DMS153 (cell line): ENCODE measurements at places on chromosomes 7 and 10.
A peak's percentile ranks its signal among the peaks of the same experiment; 100 is the strongest.

GRCh38 chr10:78857193-78857592 is 211.6 kb upstream of the ZMIZ1 start:
- DNase-seq: no peak

DNA sequence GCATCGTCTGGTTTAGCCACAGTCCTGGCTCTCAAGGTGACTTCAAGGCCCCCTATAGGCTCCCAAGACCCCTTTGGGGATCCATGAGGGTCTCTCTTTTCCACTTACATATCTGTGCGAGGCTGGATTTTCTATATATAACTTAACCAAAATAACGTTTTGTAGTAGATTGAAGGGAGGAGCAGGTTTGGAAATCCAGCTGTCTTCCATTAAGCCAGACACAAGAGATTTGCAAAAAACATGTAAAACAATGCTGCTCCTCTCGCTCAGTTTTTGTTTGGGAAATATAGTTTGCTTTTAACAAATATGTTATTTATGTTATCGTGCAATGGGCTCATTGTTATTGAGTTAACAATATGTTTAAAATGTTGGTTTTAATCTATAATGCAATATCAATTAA is 811.2 kb downstream of the TYW1 start:
- DNase-seq: no peak

DNA sequence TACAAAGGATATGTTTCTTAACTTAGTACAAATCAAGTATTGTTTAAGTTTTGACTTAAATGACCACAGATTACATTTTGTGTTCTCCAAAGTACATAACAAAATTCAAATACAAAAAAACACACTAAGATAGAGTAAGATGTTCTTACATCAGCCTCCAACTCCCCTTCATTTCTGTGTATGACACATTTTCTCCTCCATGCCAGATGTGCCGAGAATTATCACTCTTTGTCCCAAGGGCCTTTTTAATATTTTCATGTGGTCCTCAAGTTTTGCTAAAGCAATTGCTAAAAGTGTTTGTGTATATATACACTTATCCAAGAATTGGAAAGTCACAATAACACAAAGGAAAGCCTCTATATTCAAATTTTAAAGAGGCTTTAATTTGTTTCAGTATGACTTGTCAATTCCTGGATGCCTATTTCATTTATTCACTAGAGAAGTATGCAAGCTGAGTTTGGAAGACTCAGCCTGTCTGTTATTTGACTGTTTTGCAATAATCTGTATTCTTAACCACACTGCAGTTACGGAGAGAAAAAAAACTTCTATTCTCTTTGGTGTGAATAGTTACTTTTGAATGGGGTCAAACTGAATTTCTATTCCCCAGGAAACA is 586.4 kb upstream of the SEMA3D start:
- no peak for DNase-seq

DNA sequence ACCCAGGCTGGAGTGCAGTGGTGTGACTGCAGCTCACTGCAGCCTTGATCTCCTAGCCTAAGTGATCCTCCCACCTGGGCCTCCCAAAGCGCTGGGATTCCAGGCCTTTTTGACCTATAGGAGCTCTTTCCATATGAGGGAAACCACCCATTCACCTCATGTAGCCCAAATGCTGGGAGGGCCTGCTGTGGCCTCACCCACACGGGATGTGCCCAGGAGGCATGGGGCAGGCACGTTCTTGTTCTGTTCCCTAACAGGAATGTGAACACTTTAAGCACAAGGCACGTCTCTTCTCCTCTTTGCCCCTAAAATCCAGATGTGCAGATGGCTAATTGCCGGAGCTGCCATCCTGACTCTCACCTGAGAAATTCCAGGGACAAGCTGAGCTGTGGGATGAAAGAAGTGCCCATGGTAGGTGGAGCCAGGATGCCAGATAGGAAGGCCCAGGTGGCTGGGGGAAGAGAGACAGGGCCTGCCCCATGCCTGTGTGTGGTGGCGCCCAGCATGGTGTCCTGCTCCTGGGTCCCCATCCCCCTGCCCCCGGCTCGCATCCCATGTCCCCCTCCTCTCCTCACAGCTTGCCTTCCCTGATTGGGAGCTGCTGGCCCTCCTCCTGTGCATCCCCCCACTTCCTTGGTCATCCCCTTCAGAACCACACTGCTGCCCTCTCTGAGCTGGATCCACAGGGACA is 17.3 kb downstream of the CAMK2B start:
- DNase-seq: no peak

DNA sequence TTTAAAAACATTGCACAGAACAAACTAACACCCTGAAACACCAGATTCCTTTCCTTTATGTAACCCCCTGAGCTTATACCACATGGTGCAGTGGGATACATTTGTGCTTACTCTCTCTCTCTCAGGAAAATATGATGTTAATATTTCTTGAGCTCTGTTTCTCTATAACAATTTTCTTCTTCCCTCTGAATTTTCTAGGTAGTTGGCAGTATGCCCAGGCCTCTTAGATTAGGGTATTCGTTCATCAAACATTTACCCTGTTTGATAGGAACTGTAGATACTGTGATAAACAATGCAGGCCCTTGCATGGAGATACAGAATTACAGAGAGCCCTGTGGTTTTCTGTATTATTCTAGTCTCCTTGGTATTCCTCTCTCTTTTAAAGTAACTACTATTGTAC is 567.8 kb downstream of the IPMK start:
- peak; percentile 52 for DNase-seq

GRCh38 chr7:80997841-80998240 is 79.0 kb upstream of the SEMA3C start:
- no peak for DNase-seq

GRCh38 chr7:26306790-26307189 is 15.1 kb downstream of the SNX10 start:
- no peak for DNase-seq

DNA sequence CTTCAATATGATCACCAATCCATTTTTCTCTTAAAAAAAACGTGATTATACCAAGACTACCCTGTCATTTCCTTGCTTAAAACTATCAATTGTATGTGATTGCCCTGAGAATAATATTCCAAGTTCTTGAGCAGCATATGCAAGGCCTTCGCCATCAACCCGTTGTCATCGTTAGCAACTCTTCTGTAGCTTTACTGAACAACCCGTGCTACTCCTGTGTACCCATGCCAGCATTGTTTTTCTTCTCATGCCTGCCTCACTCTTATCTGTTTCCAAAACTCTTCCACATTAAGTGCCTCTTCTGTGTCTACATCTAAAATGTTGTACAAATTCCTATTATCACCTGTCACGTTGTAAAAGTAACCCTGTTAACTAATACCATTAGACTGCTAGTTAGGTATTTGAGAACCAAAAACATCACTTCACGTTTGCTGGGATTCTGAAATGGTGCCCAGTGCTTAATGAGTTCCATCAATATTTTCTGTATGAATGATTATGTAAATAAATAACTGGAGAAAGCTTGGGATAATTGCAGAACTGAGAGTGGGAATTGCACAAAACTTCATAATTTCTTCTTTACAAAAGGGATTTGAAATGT is 10.5 kb downstream of the CAV2 start:
- DNase-seq: no peak

DNA sequence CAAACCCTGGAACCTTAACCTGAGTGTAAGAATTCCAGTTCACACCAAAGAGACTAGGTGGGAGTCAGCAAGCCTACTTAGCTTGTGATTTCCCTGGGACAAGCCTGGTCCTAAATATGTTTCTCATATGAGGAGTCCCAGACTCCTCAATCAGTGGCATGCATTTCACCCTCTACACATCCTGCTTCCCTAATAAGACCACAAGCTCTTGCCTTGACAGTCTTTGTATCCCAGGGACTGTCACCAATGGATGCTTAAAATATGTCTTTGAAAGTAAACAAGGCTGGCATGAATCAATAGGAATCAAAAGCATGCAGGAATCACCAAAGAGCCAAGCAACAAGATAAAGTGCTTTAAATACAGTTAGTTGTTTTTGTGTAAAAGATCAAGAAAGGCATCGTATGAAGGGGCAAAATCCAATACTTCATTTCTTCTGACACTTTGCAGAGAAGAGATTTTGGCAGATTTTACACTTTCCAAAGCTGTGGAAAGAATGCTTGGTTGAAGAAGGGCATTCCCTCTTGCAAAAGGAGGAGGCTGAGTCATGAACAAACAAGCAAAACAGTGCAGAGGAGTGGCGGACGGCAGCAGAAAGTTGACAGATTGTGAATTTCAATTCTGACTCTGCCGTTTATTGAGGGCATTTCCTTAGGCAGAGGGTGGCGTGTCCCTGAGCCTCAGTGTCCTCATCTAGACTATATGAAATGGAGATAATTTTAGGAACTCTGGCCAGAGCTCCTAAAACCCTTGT is 8.5 kb upstream of the NFE2L3 start:
- no peak for DNase-seq

GRCh38 chr10:5890452-5890915 is 441 bp downstream of the FBH1 start:
- DNase-seq: no peak

DNA sequence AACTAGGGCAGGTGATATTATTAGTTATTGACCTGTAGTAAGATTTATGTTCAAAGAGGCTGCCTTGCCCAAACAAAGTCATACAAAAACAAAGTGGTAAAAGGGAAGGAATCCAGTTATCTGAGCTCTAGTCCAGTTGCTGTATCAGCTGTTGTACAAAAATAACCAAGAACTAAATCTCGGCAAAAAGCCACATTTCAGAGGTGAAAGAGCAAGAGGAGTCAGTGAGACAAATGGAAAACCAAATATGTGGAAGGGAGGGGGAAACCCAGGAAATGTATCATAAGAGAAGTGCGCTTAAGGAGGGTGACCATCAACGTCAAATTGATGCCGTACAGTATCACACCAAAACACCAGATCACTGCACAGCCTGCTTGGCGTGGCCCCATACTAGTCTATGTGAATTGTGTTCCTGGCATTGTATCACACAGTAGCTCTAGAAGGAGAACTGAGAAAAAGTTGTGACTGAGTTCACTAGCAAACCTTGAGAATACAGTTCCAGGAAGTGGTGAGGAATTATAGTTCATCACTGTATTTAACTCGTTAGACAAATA is 6.4 kb downstream of the AGBL3 start:
- no peak for DNase-seq

DNA sequence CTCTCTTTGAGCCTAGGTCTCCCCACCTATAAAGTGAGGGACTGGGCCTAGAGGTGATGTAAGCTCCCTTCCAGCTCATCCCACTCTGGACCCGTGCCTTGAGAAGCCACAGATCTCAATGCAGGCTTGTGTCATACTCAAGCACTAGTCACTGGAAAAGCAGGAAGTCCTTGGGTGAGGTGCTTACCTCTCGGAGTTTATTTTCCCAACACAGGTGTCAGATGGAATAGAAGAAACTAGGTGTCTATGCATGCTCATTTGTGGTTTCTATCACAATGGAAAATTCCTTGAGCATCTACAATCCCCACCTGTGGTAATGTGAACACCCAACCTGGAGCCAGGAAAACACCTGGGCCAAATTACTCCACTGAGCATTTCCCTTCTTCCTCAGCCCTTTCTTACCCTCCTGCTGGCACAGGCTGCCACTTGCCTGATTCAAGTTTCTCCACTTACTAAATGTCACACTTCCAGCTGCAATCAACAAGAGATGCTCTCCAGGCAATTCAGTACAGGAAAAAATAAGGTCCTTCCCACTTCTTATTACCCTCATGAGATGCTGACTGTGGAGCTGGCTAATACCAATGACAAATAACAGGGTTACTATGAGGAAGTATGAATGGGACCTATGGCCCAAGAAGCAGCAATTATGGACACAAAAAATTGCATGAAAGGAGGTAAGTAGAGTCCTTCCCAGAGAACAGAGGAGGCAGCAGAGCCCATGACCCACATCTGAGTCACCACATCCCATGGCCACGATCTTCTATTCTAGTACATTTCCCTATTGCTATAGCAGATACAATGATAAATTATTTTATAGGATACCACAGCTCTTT is 13.1 kb downstream of the LSM5 start:
- DNase-seq: no peak

DNA sequence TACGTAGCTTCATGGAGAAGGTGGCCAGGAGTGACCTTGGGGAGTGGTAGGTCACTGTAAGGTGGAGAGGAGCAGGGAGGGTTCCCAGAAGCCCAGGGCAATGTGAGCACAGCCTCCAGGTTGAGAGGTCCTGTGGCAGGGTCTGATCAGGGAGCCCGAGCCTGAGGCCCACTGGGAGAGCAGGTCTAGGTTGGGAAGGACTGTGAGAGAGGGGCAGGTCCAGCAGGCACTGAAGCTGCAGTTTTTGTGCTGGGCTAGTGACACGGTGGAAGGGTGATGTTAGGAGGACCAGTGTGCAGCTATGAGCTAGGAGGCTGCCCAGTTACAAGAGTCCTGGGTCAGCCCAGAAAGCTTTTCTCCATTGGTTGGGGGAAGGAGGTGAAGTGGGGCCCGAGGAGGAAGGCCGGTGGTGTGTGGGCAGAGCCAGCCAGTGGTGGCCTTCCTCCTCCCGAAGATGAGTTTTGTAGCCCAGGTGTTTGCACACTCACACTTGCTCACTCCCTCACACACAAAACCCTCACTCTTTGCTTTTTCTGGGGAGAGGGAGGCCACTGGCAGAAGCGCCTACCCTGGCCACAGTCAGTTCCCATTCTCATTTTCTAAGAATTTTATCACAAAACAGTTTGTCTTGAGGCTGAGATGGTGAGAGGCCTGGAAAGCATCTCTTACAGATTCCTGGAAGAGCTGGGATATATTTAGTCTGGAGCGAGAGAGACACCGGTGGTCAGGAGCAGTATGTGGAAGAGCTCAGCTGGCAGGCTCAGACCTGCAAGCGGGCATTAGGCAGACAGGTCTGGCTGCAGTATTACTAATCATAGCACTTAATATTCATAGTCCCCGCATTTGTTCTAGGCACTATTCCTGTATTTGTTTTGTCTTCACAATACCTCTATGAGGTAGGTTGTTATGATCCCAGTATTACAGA is 57.1 kb downstream of the ZNF467 start:
- DNase-seq: no peak

GRCh38 chr10:126092366-126093215 is 196.2 kb downstream of the FANK1 start:
- DNase-seq: no peak

- DNase-seq: no peak
These were observed 382.1 kb upstream of the GALNT17 start for GRCh38 chr7:70749831-70750230.

DNA sequence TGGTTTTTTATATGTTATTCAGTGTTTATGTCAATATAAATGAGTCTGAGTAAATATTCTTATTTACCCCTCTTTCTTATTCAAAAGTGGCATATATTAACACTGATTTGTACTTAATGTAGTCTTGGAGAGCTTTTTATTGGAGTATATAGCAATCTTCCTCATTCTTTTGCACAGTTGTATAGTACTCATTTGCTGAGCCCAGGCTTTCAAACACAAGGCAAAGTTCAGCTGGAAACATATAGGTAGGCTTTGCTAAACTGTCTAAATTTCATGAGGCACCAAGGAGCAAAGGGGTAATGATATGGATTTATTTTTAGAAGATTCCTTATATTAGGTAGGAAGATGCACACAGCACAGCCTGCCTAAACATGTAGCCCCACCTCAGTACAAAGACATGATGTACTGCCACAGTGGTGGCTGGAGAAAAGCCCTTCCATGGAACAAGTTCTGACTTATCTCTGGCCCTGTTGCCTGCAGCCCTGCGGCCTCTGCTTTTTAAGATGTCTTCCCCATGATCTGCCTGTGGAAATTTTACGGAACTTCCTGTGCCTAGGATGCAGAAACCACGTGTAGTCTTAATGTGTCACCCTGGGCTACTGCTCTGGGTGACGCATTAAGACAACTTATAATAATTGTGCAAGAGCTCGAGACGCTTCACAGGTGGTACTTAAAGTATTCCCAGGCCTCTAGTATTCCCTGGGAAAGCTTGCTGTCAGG is 9.6 kb upstream of the PDCD4 start:
- no peak for DNase-seq
